ENCODE measurements at places on chromosomes 7 and 10. TPM values are rescaled to one million over a fixed set of nuclear protein-coding genes. Genes with fewer than 3 reads are reported as not detected.

Gene FRMPD2
- total RNA-seq, result 0.26 TPM

Gene BCL7B
- total RNA-seq, result 43.5 TPM

Gene CDK14
- total RNA-seq, result 3.3 TPM

Gene FAM241B
- total RNA-seq, result not detected

Gene MMD2
- total RNA-seq, result not detected

Gene ITGA8
- 64.8 TPM for total RNA-seq

Gene CCL24
- not detected for total RNA-seq

Gene KAZALD1
- total RNA-seq, result 0.26 TPM

Gene LLCFC1
- total RNA-seq, result not detected

Gene AZGP1
- not detected for total RNA-seq

Gene PTF1A
- 0.90 TPM for total RNA-seq

Gene OR9A2
- total RNA-seq, result not detected

Gene CD36
- 186 TPM for total RNA-seq

Gene GNAT3
- total RNA-seq, result not detected

Gene GLUD1
- total RNA-seq, result 115 TPM

Gene AGFG2
- 6.8 TPM for total RNA-seq

Gene ITPRID1
- total RNA-seq, result not detected

Gene ANKRD7
- not detected for total RNA-seq

Gene NRCAM
- total RNA-seq, result 30.3 TPM

Gene UPK3BL2
- total RNA-seq, result not detected

Gene ARID5B
- 55.4 TPM for total RNA-seq

Gene CRPPA
- total RNA-seq, result 2.0 TPM

Gene NOM1
- 21.9 TPM for total RNA-seq

Gene PDCD4
- total RNA-seq, result 153 TPM

Gene NUTM2E
- total RNA-seq, result not detected

Gene TCAF2
- total RNA-seq, result 12.1 TPM

Gene AKR1C4
- total RNA-seq, result not detected

Gene NEUROD6
- not detected for total RNA-seq

Gene HSPA12A
- total RNA-seq, result 32.0 TPM

Gene DDC
- total RNA-seq, result not detected

Gene DRGX
- not detected for total RNA-seq

Gene SPDYE6
- total RNA-seq, result not detected

Gene HERPUD2
- 46.2 TPM for total RNA-seq

Gene HOXA7
- 1.9 TPM for total RNA-seq

Data from uterus (tissue), 4 donors.